ENCODE measurements at places on chromosomes 6 and 20.

GRCh38 chr20:23920408-23921325 is 41.1 kb upstream of the CST5 start:
- no peak for DNase-seq
- no peaks in the 10 kb centered on the region for H3K36me3 ChIP-seq
- H3K27ac ChIP-seq = no peak overlapping the region
- H3K4me1 ChIP-seq = no peaks in the 10 kb centered on the region
- H3K27me3 ChIP-seq = no peaks in the 10 kb centered on the region

- no peak overlapping the region for H3K27ac ChIP-seq
- no peak for DNase-seq
- H3K36me3 ChIP-seq = no peaks in the 10 kb centered on the region
- H3K4me3 ChIP-seq = no peak overlapping the region
- peaks cover 4% of the 10 kb centered on the region for H3K27me3 ChIP-seq
Observed at GRCh38 chr6:3669916-3670315, 81.6 kb downstream of the PXDC1 start.

DNA sequence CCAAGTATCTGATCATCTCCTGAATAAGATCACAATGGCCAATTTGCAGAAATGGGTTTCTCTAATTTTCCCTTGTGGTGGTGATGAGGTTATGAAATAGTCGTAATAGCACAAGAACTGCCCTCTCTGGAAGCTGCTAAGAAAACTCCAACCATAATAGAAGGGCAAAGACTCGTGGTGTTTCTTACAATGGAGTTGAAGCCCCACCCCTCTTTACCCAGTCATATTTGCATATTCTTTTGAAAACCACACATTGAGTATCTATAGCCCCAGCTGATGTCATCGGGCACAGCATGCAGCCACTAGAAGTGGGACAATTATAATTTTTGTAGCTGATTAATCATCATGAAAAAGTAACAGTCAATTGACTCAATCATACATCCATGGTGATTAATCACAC is 452.1 kb upstream of the POU3F2 start:
- DNase-seq = no peak
- H3K4me3 ChIP-seq = no peak overlapping the region
- no peak overlapping the region for H3K27ac ChIP-seq

DNA sequence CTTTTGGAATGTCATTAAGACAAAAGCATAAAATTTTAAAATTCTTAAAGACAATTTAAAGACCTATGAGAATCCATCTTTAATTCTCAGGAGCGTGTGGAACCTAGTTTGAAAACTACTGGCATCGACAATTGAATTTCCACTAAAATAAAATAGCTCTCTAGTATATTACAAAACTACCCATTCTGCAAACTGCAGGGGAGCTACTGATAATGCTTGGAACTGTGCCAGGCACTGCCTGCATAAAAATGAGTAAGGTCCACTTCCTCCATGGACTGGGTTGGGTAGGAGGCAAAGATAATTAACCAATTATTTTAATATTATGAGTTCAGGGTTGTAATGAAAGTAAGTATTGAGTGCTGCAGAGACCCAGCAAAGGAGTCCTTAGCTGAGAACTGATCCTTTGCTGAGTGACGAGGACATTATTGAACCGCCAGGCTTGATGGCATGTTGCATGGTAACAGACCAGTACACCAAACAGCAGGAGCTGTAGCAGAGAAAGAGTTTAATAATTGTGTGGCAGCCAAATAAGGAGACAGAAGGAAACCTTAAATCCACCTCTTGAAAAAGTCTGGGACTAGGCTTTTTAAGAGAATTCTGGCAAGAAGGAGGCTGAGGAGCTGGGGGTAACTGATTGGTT is 261.3 kb downstream of the ESR1 start:
- no peak for DNase-seq
- H3K27me3 ChIP-seq = peaks cover 6% of the 10 kb centered on the region
- H3K36me3 ChIP-seq = no peaks in the 10 kb centered on the region
- H3K4me3 ChIP-seq = no peak overlapping the region
- no peak overlapping the region for H3K27ac ChIP-seq

GRCh38 chr6:106281088-106281487 is 44.5 kb downstream of the ATG5 start:
- H3K4me3 ChIP-seq = no peak overlapping the region
- no peak for DNase-seq
- no peak overlapping the region for H3K27ac ChIP-seq
- H3K36me3 ChIP-seq = peaks cover 21% of the 10 kb centered on the region

Data from activated T-helper 1 cell treated with anti-CD3 and anti-CD28 coated beads, Interleukin-12 subunit alpha, Interleukin-12 subunit beta, Interleukin-2, Interleukin-4 antibody, amounts not matched to agents 30 ng/mL and 10 ng/mL and 1 ng/mL, durations not matched to agents 14 hours and 24 hours and 36 hours (primary cell).